ENCODE measurements at places on chromosomes 7 and 10.

DNA sequence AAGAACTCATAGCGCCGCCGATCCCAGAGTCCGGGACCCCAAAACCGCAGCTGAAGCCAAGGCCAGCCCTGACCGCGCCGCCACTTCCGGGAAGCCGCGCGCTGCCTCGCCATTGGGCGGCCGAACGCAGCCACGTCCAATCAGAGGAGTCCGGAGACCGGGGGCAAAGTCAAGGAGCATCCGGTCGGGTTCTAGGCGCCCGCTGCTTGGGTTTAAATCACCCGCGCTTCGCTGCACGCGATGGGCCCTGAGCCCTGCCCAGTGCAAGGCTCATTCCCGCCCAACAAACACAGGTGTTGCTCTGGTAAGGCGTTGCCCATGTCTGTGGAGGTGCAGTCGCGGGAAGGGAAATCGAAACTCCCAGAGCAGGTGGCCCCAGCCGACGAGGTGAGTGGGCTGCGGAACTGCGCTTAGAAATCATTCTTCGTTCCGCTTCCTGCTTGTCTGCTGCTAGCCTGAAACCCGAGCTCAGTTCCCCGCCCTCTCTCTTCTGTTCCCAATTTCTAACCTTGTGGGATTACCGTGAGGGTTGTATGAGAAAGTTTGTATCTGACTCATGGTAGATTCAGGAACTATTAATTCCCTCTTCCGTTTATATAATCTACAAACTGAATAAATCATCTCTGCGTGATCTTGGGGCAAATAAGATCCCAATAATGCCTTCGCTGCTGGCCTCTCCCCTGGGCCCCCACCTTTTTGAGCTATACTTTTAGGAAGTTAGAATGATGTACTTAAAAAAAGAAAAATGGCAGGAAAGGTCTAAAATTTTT, at the start of gene DCLRE1C:
Gene DCLRE1C (minus strand): TSS at position 96 of the 770 bp plus-strand sequence. CDS start 86 bp downstream, at position 10.
- peak; percentile 96 for DNase-seq

DNA sequence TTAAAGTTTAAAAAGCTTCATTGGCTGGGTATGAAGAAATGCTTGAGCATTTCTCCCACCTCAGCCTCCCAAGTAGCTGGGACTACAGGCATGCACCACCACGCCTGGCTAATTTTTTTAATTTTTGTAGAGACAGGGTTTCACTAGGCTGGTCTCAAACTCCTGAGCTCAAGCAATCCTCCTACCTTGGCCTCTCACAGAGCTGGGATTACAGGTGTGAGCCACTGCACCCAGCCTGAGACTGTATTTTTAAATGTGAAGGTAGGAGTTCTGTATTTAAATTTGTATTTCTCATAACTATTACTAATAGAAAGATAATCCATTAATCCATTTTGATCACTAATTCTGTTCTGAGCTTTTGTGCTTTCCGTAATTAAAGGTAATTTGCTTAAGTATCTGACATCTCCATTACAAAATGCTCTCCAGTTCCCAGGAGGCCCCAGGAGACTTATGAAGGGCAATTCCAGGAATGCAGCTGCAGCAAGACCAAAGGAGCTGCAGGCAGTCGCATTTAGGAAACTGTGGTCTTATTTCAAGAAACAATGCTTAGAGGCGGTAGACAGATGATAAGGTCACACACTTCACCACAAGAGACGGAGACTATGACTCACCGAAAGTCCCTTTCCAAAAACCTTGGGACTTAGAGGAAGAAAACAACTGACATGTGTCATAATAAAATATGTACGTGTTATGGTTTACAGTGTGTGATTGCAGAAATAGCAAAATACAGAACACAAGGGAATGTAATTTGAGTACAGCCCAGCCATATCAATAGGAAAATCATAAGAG, 23.3 kb downstream of the YAE1 start:
- DNase-seq, result peak; percentile 95

- DNase-seq, result no peak
Observed at GRCh38 chr7:141990011-141990725, 5.5 kb upstream of the MGAM start.

- no peak for DNase-seq
Observed at GRCh38 chr7:85237721-85238120, 50.9 kb upstream of the SEMA3D start.

- DNase-seq, result peak; percentile 43
Observed at GRCh38 chr10:6123532-6123931, 34.7 kb downstream of the RBM17 start.

- no peak for DNase-seq
Observed at GRCh38 chr10:15540727-15541126, 169.6 kb upstream of the FAM171A1 start.

- DNase-seq, result no peak
Observed at GRCh38 chr10:128780156-128780761, 654.0 kb upstream of the MKI67 start.

DNA sequence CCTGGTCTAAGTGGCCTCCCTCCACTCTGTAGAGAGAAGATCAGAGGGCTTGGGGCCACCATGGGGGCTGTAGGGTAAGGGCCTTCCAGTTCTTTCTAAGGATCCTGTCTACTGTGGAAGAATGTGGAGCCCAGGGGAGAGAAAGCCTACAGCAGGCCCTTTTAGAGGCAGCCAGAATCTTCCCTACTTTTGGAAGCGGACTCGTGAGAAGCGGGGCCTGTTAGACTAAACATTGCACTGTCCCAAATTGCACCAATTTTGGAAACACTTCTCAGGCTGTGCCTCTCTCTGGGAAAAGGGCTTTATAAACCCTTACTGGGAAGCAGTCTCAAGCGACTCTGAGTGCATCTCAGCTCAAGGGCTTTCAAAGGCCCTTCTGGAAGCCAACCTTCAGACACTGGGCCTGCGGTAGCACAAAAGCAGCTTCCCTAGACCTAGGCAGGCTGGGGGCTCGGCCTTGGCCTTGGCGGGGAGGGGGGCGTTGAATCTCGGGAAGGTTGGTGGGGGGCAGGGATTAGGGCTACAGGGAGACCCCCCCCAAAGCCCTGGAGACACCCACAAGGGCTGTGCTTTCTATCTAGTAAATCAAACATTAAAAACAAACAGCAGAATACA, 298.1 kb downstream of the GFRA1 start:
- DNase-seq, result no peak
